ENCODE measurements at places on chromosomes 13 and 19.

GRCh38 chr13:24050796-24051715 is 109.5 kb upstream of the SPATA13 start:
- DNase-seq, result no peak

- no peak for DNase-seq
Observed at GRCh38 chr19:35436477-35437405, 11.3 kb upstream of the FFAR2 start.

GRCh38 chr13:72651144-72651543 is 76.3 kb downstream of the MZT1 start:
- DNase-seq, result peak; percentile 5

DNA sequence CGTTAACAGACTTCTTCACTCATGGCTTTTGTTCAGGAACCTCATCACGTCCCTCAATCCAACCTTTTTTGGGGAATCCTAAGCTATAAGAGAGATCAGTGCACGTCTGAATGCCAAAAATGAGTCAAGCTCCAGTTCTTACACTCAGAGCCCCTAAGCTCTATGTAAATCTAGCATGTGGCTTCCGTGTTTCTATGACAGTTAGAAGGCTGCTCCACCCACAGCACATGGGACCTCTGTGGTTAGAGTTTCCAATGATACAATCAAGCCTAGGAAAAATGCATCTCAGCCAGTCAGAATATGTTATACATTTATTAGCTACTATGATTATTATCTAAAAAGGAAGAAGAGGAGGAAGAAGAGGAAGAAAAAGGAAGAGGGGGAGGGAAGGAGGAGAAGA is 135.9 kb downstream of the ENOX1 start:
- no peak for DNase-seq

DNA sequence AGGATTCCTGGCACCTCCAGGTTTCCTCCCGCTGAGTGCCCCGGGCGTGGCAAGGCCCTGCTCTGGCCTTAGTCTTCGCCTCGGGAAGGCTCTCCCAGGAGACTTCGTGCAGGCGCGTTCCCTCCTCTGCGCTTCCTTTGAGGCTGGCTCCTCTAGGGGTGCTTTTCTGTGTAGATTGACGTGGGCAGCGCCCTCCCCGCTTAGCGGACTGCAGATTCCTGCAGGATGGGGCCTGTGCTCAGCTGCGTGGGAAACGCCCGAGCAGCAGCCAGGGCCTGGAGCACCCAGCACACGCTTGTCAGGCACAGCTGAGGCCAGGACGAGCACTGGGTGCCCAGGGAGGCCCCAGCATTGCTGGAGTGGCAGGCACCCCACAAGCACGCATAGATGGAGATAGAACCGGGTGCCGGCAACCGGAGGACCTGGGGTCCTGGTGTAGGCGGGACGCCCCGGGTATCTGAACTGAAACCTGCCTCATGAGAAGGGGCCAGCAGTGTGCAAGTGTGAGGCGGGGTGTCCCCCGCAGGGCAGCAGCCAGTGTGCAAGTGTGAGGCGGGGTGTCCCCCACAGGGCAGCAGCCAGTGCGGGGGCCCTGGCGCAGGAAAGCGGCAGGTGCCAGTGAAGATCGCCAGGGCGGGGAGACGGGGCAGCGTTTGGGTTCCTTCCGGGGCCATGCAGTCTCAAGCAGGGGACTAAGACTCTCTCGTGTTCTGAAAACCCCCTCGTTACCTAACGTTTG is 3.4 kb downstream of the NDUFS7 start:
- no peak for DNase-seq

- no peak for DNase-seq
Observed at GRCh38 chr19:13902993-13903555, 2.8 kb downstream of the BRME1 start.

GRCh38 chr19:51339313-51339686 is 2.6 kb downstream of the VSIG10L start:
- DNase-seq, result no peak

DNA sequence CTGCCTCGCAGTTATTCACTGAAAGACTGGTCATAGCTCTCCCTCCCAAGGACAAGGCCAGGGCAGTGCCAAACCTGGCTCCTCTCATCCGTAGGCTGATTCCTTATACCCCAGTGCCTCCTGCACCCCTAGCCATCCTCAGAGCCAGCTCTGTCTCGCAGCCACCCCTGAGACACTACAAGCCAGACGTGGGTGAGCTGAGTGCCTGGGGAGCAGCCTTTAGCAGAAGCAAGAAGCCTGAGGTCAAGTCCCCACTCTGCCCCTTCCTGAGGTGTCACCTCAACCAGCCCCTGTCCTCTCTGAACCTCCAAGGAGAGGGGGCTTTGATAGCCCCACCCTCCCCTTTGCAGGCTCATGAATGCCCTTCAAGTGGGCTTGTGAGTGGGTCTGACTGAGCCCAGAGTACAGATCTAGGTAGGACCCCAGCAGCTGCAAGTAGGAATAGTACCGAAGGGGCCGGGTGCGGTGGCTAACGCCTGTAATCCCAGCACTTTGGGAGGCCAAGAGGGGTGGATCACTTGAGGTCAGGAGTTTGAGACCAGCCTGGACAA is 14.8 kb upstream of the AKAP8L start:
- no peak for DNase-seq

DNA sequence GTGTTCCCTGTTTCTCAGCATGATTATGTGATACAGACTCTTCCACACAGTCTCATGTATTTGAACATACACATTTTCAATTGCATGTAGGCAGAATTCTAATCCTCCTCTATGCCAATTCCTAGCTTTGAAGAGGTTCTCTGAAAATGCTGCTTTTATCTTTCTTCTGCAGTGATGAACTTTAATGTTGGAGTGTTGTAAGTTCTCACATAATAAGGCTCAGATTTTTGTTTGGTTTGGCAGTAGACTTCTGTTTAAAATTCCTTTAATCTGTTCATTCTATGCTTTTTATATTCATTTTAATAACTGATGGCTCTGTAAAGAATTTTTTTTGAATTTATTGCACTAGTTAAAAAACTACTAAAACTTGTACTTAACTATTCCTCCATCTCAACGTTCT is 225.8 kb downstream of the GGACT start:
- no peak for DNase-seq

GRCh38 chr19:50551034-50551714 is 17.1 kb downstream of the LRRC4B start:
- no peak for DNase-seq

DNA sequence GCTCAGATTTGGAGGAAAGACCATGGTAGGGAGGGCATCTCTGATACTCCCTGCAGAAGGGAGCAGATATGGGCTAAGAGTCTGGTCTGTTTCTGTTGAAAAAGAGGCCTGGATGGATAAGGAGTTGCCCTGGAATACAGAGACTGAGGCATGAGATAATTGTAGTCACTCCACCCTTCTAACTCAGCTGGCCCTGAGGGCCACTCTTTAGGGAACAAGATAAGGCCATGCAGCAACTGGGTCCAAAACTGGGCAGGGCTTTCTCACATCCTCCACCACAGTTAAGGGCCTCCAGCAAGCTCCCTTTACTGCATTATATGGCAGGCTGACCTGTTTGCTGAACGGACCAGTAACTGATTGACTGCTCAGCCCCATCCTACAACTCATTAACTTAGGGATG is 1.3 kb downstream of the ZNF749 start:
- DNase-seq, result no peak

- DNase-seq, result no peak
Observed at GRCh38 chr13:100797921-100798320, 123.3 kb upstream of the TMTC4 start.

DNA sequence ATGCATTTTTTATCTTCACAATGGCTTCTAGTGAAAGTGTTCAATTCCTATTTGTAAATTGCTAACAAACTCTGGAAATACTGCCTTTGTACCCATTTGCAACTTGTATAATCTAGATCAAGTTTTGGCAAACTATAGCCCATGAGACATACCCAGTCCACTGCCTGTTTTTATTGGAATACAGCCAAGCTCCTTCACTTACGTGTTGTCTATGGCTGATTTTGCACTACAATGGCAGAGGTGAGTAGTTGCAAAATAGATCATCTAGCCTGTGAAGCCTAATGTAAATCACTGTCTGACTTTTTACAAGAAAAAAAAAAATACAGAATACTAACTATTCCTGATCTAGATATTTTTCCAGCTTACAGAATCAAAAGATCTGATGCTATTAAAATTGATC is 37.1 kb downstream of the DZIP1 start:
- no peak for DNase-seq
